Caki2 (cell line): ENCODE measurements at places on chromosomes 16 and 17.

GRCh38 chr17:45036691-45037090 lies 14.7 kb downstream of the DCAKD start:
- no peak for DNase-seq

DNA sequence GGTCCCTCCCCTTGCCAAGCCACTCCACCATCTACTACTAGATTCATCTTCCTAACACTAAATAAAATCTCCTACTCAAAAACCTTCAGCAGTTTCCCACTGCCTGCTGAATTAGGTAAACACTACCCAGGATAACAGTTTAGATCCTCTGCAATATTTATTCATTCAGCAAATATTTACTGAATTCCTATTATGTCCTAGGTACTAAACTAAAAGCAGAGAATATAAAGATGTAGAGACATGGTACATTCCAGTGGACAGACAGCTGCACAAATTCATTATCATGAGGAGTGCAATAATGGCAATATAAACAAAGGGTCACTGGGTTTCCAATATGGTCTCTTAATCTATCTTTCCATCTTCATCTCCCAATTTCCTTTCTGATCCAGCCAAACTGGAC lies 30.7 kb upstream of the HOXB13 start:
- DNase-seq: no peak

- no peak for DNase-seq
Measured at GRCh38 chr16:74226338-74226954, 70.2 kb upstream of the PSMD7 start.

DNA sequence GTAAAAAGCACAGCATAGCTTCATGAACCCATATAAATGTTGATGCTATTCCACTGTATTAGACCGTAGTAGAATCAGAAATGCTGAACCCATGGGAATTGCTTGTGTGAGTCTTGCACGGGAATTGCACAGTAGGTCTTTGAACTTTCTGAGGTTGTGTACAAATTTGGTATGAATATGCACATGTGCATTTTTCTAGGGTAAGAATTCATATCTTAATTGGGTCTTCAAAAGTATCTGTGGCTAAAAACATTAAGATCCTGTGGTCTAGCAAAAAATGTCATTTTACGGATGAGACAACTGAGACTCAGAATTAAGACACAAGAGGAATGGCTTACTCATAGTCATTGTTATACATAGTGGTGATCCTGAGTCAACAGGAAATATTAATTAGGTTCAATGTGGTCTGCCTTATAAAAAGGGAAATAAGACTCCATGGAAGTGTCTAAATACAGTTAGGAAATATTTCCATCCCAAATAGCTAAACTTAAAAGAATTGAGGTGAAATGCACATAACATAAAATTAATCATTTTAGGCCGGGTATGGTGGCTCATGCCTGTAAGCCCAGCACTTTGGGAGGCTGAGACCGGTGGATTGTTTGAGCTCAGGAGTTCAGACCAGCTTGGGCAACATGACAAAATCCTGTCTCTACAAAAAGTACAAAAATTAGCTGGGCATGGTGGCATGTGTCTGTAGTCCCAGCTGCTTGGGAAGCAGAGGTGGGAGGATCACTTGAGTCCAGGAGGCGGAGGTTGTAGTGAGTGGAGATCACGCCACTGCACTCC lies 22.8 kb downstream of the TAOK1 start:
- DNase-seq: no peak

GRCh38 chr16:30737794-30738648 lies 10.2 kb upstream of the PHKG2 start:
- DNase-seq: no peak
